ENCODE measurements at places on chromosomes 4 and X.
A peak's percentile ranks its signal among the peaks of the same experiment; 100 is the strongest.

DNA sequence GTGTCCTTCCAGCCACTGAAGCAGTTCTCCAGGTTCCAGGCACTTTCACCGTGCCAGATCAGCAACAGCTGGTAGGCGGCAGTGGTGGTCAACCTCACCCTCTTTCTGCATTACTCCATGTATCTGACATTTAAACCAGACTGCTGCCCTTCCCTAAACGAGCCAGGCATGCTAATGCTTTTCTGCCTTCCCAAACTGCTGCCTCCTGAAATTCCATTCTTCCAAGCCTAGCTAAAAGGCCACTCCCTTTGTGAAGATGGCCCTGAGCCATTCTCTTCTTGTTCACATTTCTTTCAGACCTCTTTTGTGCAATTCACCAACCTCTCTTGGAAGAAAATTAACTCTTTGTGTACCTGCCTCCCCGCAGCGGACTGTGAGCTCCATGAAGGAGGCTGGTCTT, 73.7 kb downstream of the CHST7 start:
- DNase-seq = no peak

DNA sequence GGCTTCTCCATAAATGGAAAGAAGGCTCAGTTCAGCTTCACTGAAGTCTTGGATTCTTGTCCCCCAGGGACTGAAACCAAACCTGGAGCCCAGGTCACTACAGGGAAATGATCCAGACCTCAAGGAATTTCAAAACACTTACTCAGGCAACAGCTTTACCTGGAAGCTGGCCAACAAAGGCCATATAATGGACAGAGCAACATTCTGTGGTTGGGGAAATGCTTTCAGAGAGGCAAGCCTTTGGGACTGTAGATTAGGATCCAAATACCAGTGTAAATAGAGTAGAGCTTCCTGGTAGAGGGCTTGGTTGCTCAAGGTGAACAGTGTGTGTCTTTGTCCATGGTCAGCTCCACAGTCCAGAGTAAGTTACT, 57.0 kb upstream of the PROM1 start:
- DNase-seq = peak; percentile 68

DNA sequence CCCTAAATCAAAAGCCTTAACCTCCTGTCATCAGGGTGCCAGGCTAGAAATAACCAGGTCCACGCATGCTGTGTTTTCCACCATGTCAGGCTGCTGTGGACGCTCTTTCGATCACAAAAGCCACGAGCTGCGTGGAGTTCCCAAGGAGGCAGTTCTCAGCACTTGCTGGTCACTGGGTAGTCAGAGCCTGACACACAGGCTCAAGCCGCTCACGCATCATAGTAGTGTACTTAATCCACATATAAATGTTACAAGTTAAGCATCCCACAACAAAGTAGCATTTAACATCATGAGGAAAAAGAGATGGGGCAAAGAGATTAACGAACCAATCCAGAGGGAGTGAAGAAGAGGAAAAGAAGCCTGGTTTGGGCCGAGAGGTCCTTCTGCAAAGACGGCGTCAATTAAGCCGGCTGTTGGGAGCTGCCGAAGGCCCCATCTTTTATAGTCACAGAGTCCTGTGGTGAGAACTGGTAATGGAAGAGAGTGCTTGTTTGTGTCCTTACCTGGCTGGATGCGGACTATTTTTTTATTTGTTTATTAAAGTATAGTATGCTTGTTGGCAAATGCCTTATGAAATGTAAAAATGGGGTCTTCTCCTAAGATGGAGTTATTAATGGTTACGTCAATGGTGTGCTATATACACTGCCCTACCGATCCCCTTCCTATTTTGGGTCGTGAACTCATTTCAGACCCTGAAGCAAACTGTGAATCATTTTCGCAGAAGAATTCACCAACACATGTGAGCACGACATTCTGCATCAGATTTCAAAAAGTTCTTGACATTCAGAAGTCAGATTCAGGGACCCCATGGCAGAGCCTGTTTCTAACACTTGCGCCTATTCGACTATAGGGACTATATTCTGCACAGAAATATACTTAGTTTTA, 675 bp downstream of the PRIMPOL start:
- DNase-seq = peak; percentile 65

DNA sequence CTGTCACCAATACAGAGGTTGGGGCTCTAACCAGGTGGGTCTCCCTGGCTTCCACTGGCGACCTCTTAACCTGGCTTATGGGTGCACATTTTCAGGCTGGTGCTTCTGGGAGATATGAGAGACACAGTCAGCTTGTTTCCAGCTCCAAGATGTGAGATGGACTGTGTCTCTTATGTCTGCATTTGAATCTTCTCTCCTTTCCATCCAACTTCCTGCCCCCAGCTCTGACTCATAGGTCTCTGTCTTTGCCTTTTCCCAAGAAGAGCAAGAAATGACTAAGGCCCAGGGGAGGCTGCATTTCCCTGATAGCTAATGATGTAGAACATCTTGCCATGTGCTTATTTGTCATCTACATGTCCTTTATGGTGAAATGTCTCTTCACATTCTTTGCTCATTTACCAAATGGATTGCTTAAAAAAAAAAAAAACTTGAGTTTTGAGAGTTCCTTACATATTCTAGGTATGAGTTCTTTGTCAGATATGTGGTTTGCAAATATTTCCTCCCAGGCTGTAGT, 3.2 kb upstream of the UXT start:
- peak; percentile 93 for DNase-seq

GRCh38 chr4:155734065-155734464, 24.8 kb upstream of the GUCY1B1 start:
- DNase-seq = peak; percentile 61

GRCh38 chr4:86432559-86433134, 72.8 kb upstream of the MAPK10 start:
- DNase-seq = no peak

DNA sequence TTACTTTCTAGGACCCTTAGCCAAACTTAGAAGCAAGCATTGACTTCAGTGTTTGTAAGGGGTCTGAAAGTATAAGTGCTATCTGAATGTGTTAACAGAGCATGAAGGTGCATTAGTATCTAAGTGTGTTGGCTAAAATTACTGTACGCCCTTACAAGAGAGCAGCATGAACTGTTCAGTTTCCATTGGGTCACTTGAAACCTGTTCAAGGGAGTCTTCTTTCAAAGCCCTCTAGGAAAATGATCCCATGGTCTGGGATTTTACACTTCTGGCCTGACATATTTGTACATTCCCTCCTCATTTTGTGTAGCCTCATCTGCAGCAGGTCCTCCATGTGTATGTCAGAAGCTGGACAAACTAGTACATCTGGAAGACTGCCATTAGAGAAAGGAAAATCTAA, 3.2 kb downstream of the PRDX4 start:
- no peak for DNase-seq

DNA sequence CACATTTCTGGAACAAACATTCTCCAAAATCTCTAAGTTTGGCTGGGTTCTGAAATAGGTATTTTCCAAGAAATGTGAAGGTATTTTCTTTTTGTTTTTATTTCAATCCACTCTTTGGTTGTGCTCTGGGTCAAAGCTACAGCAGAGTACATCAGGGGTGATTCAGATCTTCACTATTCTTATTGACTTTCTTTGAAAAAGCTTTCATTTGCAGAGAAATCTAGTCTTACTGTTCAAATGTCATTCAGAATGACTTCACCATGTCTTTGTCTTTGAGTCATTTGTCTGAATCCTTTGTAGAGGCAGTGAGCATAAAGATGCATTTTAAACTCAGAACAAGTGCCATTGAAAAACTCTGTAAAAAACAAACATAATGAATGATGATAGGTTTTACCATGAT, 547.2 kb upstream of the ADGRL3 start:
- peak; percentile 17 for DNase-seq

DNA sequence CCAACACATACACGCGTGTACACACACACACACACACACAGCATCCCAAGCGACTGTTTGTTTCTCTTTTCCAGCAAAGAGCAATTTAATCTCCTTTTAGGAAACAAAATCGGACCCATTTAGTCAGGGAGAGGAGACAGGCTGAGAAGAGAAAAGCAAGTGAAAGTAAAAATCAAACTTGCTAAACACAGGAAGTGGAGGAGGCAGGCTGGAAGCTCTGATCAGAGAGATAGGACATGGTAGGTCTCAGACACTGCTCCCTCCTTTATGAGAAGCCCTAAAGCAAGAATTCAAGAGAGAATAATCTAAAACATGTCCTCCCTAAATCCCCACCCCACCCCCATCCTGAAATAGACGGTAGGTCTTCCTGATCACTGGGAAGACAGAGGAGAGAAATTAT, 62.3 kb downstream of the GPC3 start:
- no peak for DNase-seq
